Renal cortex interstitium (tissue), 15 donors: ENCODE measurements at places on chromosomes 12 and 14. TPM values are rescaled to one million over a fixed set of nuclear protein-coding genes. Genes with fewer than 3 reads are reported as not detected.

DNA sequence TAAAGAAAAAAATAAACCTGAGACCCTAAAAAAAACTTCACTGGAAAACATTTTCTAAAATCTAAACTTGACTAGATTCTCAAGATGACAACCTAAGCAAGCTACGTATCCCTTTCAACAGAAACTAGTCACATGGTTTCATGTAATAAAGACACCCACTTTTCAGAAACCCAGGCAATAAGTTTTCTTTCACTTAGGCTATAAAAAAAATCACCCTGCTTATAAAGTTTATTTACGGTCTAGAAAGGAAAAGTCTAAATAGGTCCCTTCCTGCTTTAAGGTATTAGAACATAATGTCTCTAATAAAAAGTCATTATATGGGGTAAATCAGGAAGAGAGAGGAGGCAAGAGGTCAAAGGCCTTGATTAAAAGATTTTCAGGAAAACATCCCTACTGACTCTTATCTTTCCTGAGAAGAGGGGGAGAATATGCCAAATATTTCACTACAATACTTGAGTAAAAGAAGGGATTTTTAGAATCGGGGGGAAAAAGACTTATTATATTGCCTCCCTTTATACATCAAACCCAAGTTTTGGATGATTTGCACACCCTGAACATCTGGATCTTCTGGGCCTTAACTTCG is 9.5 kb downstream of the CLIP1 start:
- no peak for DNase-seq

- no peak for DNase-seq
Observed at GRCh38 chr12:116508145-116509121, 50.7 kb upstream of the MAP1LC3B2 start.

Gene TEX52
- 2.6 TPM for polyA plus RNA-seq

- no peak for DNase-seq
Observed at GRCh38 chr12:91327889-91328288, 145.3 kb upstream of the DCN start.

Gene CD4
- 28.0 TPM for polyA plus RNA-seq
